ENCODE measurements at places on chromosomes 13 and 19. TPM values are rescaled to one million over a fixed set of nuclear protein-coding genes. Genes with fewer than 3 reads are reported as not detected.

The MTIF3 gene
- total RNA-seq, result 70.1 TPM

The ELSPBP1 gene
- total RNA-seq, result not detected

The MISP3 gene
- under 0.01 TPM for total RNA-seq

The ZNF99 gene
- not detected for total RNA-seq

The ADGRL1 gene
- 5.1 TPM for total RNA-seq

The ZNF610 gene
- 3.7 TPM for total RNA-seq

The WASF3 gene
- 19.4 TPM for total RNA-seq

The CLDND2 gene
- not detected for total RNA-seq

The PTGER1 gene
- 0.17 TPM for total RNA-seq

The ZNF726 gene
- total RNA-seq, result 7.8 TPM

The GSX1 gene
- not detected for total RNA-seq

The VSTM2B gene
- total RNA-seq, result not detected

The ONECUT3 gene
- total RNA-seq, result not detected

The TNFRSF19 gene
- total RNA-seq, result 0.17 TPM

The PSG3 gene
- total RNA-seq, result not detected

The INSL3 gene
- total RNA-seq, result not detected

The PRODH2 gene
- not detected for total RNA-seq

The NCAN gene
- total RNA-seq, result not detected

The DPF1 gene
- total RNA-seq, result 0.47 TPM

The AMH gene
- 1.5 TPM for total RNA-seq

The CCDC169 gene
- total RNA-seq, result 1.2 TPM

The SLC25A41 gene
- total RNA-seq, result not detected

The DLEU7 gene
- total RNA-seq, result not detected

The NCR1 gene
- total RNA-seq, result not detected

The PTPRS gene
- total RNA-seq, result 17.5 TPM

The AKT1S1 gene
- total RNA-seq, result 9.9 TPM

The TMPRSS9 gene
- under 0.01 TPM for total RNA-seq

The CASP14 gene
- not detected for total RNA-seq

The FDX2 gene
- total RNA-seq, result 18.7 TPM

The SIGLEC8 gene
- not detected for total RNA-seq

The NALCN gene
- total RNA-seq, result 12.9 TPM

The NDUFS7 gene
- 98.8 TPM for total RNA-seq

The LIPE gene
- total RNA-seq, result 10.8 TPM

The OLFM2 gene
- total RNA-seq, result 2.2 TPM

The PROZ gene
- total RNA-seq, result 0.17 TPM

The CGB2 gene
- not detected for total RNA-seq

The POU4F1 gene
- not detected for total RNA-seq

The ARGLU1 gene
- 71.6 TPM for total RNA-seq

The CFAP97D2 gene
- not detected for total RNA-seq

The FAM216B gene
- total RNA-seq, result not detected

The DLL3 gene
- 0.17 TPM for total RNA-seq

The HSH2D gene
- not detected for total RNA-seq

The PEAK3 gene
- 0.19 TPM for total RNA-seq

The C1QTNF9 gene
- total RNA-seq, result not detected

The ZNF223 gene
- 6.3 TPM for total RNA-seq

The ATP8A2 gene
- 0.09 TPM for total RNA-seq

The TEKTIP1 gene
- total RNA-seq, result not detected

The MCEMP1 gene
- total RNA-seq, result not detected

The IFNL1 gene
- not detected for total RNA-seq

The FGF9 gene
- not detected for total RNA-seq

The CD37 gene
- total RNA-seq, result not detected

The CATSPERD gene
- not detected for total RNA-seq

The ZNF45 gene
- total RNA-seq, result 19.2 TPM

The GFY gene
- total RNA-seq, result not detected

The EDNRB gene
- 112 TPM for total RNA-seq

The SIGLECL1 gene
- not detected for total RNA-seq

The PDX1 gene
- not detected for total RNA-seq

All from dermis blood vessel endothelial cell (primary cell).